ENCODE measurements at places on chromosomes 16 and 17.

DNA sequence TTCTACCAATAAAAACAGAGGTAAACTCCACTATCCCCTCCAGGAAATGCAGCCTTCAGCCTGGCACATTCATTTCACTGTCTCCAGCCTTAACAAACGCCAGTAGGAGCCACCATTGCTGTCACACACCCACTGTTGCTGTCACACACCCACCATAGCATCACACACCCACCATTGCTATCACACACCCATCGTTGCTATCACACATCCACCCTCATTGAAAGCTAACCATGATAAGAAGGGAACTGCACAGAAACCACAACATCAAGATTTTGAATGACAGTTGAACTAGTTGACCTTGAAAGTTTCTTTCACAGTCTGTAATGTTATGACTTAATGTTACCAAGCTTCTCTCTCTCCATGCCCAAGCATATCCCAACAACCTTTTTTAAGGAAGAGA lies 38.1 kb downstream of the SHCBP1 start:
- DNase-seq: no peak

DNA sequence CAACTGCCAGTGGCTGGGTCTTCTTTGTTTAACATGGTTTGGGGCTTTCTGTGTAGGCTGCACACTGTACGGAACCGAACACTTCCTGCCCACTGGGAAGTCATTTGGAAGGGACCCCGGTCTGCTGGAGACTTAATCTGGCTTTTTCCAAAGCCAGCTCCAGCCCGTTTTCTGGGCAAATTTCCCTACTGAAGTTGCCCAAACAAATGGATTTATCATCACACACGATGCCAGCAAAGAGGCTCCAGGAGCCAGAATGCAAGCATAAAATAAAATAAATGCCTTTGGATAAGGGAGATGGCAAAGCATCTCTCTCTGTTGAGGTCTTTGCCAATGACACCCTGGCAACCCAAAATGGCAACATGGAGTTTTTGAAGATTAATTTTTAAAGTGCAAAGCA lies 259.9 kb upstream of the IRX3 start:
- DNase-seq: no peak

DNA sequence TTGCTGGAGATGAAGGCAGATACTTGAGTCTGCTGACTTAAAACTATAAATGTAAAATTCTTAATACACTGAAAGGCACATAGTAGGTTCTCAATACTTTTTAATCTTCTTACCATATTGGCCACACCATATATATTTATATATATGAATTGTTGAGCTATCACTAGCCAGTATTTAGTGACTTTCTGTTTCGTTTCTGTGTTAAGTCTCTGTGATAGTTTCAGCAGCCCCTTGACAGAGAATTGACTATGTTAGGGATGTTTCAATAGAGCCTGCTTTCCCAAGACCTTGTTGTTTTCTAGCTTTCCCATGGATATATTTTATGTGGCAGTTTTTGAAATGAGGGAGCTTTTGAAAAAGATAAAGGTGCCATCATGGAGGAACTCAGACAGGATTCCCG lies 206.5 kb upstream of the GOT2 start:
- no peak for DNase-seq

GRCh38 chr16:48999508-48999907 lies 282.1 kb downstream of the CBLN1 start:
- no peak for DNase-seq

- peak; percentile 52 for DNase-seq
Measured at GRCh38 chr17:79840269-79840988, 1.2 kb upstream of the CBX4 start.

DNA sequence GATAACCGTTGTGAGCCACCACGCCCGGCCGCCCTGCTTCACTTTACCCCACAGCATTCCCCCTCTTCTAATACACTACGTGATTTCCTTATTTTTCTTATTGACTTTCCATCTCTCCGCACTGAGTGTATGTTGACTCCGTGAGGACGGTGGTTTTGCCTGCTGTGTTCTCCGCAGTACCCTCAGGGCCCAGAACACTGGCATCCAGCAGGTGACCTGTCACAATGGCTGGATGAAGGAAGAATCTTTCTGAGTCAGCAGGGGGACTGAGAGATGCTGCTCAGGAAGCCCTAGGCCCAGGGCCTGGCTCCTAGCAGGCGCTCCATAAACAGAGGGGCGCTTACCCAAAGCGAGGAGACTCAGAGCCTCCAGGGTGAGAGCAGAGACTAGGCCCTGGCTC lies 79.5 kb downstream of the RTN4RL1 start:
- peak; percentile 36 for DNase-seq
